ENCODE measurements at places on chromosomes 3 and 15.

GRCh38 chr15:39327005-39327730, 253.7 kb upstream of the THBS1 start:
- no peak for DNase-seq

- DNase-seq = no peak
Measured at GRCh38 chr15:64050281-64051092, 4.2 kb upstream of the DAPK2 start.

DNA sequence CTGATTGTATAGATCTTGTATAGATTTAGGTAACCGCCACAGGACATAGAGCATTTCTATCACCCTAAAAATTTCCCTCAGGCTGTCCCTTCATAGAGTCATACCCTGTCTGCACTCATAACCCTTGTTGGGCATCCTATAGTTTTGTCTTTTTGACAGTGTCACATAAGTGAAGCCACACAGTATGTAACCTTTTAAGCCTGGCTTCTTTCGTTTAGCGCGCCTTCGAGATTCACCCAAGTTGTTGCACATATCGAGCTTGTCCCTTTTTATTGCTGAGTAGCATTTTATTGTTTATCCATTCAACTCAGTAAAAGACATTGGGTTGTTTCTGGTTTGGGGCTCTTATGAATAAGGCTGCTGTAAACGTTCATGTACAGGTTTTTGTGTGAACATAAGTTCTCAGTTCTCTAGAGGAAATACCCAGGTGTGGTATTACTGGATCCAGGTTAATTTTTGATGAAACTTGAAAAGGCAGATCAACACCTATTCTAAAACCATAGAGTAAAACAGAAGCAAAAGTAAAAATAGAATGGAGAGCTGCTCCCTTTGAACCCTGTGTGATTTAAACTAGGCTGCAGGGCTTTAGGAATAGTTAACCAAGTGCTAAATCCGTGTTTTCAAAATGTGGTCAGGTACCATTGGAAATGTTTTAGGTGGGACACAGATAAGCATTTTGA, 49.5 kb downstream of the CD86 start:
- no peak for DNase-seq

DNA sequence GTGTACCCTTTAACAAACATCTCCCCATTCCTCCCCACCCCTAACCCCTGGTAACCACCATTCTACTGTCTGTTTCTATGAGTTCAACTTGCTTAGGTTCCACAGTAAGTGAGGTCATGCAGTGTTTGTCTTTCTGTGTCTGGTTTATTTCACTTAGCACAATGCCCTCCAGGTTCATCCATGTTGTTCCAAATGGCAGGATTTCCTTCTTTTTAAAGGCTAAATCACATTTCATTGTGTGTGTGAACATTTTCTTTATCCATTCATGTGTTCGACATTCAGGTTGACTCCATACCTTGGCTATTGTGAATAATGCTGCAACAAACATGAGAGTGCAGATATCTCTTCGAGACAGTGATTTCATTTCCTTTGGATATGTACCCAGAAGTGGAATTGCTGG, 62.7 kb downstream of the TJP1 start:
- DNase-seq = no peak

GRCh38 chr15:61425934-61426333, 196.8 kb upstream of the RORA start:
- DNase-seq = no peak

DNA sequence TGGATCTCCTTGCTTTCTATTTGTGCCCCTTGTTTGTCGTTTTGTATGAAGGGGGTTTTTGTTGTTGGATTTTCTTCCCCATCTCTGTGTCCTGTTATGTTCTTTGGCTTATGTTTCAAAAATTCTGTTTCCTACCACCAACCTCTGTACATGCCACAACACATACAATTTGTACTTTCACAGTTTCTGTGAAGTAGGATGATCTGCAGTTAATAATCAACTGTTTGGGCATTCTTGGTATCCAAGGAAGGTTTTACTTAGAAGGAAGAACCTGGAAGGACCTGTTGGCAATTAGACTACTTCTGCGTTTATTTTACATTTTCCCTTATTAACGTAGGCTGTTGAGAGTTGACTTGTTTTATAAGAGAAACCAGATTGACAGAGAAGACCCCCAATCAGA, 8.3 kb downstream of the SETD5 start:
- DNase-seq = no peak

DNA sequence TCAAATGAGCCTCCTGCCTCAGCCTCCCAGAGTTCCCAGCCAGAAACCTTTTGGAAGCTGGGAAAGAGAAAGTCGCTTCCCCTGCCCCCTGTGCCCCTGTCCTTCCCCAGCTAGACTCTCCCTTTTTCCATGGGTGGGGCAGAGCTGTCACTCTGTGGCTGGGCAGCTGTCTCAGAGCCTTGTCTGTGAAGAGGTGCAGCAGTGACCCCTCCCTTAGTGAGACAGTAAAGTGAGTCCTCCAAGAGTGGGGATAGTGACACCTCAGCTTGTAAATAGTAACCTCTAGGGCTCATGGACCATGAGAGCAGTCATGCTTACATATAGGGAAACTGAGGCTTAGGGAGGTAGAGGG, 76.3 kb downstream of the SMAD6 start:
- DNase-seq = no peak

GRCh38 chr15:40953713-40954074, 423 bp downstream of the CHAC1 start:
- DNase-seq = no peak

DNA sequence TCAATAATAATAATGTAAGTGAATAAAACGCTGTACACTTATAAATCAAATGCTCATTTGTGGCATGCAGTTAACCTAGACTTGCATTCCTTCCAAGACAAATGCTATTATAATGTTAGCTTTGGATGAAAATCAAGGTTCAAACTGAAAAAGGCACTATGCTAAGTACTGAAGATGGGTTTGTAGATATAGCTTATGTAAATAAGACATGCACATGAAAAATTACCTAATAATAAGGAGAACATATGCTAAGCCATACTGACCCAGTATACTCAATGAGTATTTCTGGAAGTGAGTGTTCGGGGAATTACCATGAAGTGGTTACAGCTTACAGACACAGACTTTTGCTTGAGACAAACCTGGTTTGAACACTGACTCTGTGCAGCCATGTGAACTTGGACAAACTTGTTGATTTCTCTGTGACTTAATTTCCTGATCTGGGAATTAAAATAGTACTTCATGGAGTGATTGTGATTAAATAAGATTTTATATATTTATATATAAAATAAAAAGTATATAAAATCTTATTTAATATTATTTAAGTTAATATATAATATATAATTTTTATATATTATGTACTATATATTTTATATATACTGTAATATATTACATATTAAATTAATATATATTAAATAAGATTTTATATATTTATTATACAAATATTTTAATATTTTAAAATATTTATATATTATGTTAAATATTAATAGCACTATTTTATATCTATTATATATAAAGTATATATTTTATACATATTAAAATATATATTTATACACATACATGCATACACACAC, 159.2 kb downstream of the ZPLD1 start:
- no peak for DNase-seq

DNA sequence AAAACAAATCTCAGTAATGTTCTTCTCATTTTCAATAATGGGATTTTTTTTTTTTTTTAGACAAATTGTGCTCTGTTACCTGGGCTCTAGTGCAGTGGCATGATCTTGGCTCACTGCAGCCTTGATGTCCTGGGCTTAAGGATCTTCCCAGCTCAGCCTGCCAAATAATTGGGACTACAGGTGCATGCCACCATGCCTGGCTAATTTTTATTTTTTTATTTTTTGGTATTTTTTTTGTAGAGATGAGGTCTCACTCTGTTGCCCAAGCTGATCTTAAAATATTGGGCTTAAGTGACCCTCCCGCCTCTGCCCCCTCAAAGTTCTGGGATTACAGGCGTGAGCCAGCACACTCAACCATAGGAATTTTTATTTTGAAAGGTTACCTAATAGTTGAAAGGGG, 126.2 kb downstream of the MDFIC2 start:
- DNase-seq = no peak

Measured in stimulated activated CD8-positive, alpha-beta memory T cell treated with anti-CD3 and anti-CD28 coated beads, Interleukin-7, amount 100 ng/mL, for 1 hour (primary cell).